ENCODE measurements at places on chromosomes 6 and 20.

GRCh38 chr6:169411296-169411695 lies 157.7 kb upstream of the THBS2 start:
- DNase-seq, result no peak

- DNase-seq, result no peak
These were observed 61.3 kb downstream of the ATRN start for GRCh38 chr20:3532089-3532615.

DNA sequence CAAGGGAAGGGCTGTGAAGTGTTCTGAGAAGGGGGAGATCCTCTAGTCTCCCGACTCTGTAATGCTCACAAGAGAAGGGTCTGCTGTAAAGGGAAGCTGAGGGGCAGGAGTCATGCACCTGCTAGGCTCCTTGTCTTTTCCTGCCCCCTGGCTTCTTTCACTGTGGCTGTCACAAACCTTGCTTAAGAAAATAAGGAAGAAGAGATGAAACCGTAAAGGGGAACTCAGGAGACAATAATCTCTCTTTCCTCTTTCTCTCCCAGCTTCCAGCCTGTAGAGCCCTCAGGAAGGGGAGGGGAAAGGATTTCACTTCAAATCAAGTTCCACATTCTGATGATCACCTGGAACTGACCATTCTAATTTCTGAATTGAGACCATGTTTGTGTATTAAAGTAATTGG lies 26.3 kb downstream of the SLC13A3 start:
- no peak for DNase-seq

GRCh38 chr6:46584586-46584985 lies 68.0 kb downstream of the CYP39A1 start:
- DNase-seq, result no peak

DNA sequence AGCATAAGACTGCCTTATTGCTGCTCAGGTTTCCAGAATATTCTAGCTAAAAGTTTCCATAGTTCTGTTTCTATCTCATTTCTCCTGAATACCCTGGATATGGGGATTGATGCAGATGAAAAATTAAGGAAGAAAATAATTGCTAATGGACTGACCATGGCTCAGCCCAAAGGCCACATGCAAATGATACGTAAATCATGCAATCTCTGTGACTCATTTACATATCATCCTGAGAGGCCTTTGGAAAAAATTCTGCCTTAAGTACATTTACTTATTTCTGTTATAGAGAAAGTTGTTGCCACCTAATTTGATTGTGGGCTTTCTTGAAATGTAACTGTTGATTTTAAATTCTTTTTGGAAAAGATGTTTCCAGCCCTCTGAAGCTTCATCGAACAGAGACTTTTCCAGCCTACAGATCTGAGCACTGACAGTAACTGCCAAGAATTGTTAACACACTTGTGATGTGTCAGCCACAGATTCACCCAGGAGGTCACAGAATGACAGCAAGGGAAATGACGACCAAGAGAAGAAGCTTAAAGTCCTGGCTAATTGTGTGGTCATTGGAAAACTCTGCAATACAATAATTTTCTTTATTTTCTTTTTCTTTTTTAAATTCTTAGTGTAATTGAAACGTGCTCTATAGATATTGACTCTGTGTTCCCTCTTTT lies 174.8 kb downstream of the DOK5 start:
- DNase-seq, result no peak

DNA sequence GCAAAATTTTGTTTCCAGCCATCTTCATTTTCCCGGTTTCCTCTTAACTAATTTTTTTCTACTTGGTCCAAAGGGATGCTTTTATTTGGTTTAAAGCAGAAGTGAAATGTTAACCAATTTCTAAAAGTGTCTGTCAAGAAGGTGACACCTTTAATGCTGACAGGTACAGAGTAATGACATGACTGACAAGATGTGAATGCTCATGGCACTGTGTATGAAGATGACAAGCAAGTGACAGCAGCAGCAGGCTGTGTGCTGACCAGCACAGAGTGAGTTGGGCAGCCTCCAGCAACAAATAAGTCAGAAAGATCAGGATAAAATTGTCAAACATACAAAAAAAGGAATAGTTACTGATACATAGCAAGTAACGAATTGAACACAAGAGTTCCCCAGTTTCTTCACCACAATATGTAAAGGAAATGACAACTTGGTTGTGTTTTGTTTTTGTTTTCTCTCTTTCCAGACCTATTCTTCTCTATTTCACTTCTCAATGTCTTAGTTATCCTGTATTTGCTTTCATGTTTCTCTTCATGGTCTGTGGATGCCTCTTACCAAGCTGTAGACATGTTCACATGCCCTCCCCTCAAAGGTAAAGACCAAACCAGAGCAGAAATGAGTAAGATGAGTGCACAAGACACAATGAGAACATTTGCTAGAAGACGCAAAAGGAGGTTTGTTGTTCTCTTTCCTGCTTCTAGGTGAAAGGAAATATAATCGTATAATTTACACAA lies 174.9 kb downstream of the FRK start:
- DNase-seq, result no peak

- DNase-seq, result no peak
These were observed 120.4 kb upstream of the GGTLC1 start for GRCh38 chr20:24109008-24109407.

GRCh38 chr20:47805951-47806350 lies 20.7 kb upstream of the SULF2 start:
- no peak for DNase-seq

- no peak for DNase-seq
These were observed 135.3 kb upstream of the ARMC2 start for GRCh38 chr6:108712946-108713345.

Data from GM04503 (cell line).